ENCODE measurements at places on chromosomes 16 and 17.

DNA sequence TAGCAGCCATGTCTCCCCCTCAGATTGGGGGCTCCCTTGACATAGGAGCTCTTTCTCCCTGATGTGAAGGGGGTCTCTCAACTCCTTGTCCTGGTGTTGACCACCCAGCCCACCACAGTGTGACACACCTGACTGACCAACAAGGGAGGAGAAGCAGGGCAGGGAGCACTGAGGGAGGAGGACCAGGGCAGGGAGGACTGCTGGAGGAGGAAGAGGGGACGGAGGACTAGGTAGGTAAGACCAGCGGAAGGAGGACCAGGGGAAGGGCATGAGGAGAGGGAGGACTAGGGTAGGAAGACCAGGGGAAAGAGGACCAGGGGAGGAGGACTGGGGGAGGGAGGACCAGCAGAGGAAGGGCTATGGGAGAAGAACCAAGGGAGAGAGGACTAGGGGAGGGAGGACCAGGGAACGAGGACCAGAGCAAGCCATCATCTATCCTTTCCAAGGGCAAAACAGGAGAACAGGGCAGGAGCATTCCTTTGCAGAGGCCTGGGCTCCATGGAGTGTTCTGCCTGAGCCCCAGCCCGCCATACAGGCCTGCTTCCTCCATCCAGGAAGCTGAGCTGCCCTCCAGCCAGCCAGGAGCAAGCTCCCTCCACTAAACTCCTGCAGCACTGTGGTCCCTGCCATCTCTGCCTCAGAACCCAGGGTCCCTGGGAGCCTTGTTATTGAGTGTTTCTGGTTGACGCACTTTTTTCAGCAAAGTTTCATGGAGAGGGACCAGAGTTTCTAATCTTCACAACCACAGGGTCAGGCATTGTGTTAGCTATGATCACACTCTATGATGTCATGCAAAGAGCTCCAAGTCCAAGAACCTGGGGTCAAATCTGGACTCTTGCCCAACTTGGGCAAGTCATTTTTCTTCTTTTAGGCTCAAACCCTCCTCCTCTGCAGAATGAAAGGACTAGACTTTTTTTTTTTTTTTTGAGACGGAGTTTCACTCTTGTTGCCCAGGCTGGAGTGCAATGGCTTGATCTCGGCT, 15.4 kb upstream of the KRT17 start:
- DNase-seq, result no peak

DNA sequence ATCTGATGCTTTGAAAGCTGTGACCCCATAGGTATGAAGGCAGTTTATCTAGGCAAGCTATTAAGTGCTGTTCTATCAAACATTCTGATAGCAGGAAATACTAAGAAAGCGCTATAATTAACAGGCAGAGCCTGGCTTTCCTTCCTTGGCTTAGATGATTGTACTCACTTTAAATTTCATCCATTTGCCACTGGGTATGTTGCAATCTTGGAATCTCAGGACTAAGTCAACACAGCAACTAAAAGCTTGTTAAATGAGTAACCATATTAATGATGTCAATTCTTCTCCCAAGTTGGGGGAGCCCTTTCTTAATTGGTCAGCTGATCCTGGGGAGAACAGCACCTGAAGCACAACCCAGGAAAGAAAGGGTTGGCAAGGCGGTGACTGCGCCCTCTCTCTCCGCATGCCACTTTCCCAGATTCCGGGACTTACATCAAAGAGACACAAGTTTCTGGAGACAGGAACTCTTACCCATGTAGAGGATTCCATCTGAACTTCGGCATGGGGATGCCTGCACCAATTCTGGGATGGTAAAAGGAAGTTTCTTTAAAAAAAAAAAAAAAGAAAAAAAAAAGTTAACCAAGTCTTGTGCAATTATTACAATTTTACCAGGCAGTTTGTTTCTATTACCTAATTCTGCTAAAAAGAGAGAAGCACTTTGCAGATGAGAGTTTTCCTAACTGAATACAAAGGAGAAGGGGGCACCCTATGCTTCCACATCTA, 54.4 kb upstream of the ICAM2 start:
- no peak for DNase-seq

GRCh38 chr17:48543107-48543853, 1.6 kb downstream of the HOXB2 start:
- DNase-seq, result no peak

DNA sequence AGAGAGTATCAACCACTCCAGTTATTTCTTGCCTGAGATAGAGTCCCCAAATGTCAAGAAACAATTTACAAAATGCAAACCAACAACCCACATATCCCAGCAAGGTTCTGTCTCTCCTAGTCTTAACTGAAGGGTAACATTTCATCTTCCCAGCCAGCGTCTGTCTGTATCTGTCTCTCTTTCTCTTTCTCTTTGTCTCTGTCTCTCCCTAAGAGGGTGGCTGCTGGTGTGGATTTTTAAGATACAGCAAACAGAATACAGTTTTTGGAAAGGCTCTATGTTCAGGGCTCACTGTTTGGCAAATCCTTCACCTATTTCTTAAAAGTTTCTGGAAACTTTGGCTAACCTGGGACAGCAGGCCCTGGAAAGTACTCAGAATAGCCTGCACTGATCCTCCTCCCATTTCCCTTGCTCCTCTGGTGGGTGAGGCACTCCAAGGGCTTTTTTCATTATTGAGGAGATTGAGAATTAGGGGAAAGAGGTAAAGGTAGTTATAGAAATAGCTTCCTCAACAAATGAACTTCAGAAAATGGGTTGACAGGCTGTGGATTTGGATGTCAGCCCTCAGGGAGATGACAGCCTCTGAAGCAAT, 6.2 kb downstream of the HOXB4 start:
- DNase-seq, result no peak

DNA sequence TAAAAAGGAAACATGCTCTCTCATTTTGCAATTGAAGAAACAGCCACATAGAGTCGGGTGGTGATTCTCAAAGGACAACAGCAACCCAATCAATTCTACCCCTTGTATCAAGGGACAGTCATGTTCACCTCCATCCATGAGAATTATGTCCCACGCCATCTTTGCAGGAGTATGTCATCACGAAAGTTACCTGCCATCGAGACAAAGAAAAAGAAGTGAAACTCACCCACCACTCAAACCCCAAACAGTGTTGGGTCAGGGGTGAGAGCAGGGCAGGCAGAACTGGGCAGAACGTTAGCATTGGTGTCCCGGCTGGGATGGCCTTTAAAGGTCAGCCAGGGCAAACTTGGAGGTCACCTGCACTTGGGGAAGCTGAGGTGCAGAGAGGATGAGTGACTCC, 24.2 kb upstream of the HNF1B start:
- no peak for DNase-seq

DNA sequence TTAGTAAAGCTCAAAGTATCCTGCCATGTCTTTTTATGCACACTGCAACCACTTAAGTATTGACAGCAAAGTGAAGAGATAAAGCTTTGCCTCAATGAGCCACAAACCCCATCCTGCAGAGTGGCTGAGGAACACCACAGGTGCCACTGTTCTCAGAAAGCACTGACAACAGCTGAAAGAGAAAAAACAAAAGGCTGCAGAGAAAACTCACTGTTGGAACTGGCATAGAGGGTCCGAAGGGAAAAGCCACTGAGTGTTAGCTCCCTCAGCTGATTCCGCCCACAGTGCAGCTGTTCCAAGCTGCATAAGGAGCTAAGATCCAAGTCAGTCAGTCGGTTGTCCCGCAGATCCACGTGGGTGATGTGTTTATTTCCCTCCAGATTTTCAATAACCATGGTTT, 48.3 kb downstream of the PHLPP2 start:
- no peak for DNase-seq

DNA sequence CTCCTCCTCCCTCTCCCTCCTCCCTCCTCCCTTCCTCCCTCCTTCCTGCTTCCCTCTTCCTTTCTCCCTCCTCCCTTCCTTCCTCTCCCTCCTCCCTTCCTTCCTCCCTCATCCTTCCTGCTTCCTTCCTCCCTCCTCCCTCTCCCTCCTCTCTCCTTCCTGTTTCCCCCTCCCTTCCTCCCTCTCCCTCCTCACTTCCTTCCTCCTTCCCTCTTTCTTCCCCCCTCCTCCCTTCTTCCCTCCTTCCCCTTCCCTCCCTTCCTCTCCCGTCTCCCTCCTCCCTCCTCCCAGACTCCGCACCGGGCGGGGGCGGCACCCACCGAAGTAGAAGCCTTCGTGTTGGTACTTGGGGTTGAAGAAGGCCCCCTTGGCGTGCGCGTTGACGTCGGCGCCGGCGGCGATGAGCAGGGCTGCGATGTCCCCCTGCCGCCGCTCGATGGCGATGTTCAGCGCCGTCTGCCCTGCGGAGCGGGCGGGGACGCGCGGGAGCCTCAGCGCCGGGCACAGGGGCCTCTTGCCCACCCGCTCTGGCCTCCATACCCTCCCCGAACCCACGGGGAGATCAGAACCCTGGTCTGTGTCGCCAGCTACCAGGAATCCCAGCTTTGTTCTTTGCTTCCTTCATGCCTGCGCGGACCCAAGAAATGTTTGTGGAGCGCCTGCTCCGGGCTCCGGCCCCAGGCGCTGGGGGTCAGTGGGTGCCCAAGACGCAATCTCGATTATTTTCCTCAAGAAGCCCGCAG, 22.2 kb downstream of the TRPV3 start:
- peak; percentile 69 for DNase-seq

GRCh38 chr16:79792664-79793351, 192.3 kb upstream of the MAF start:
- no peak for DNase-seq

- no peak for DNase-seq
These were observed 5.4 kb upstream of the CSNK1D start for GRCh38 chr17:82278786-82279391.

DNA sequence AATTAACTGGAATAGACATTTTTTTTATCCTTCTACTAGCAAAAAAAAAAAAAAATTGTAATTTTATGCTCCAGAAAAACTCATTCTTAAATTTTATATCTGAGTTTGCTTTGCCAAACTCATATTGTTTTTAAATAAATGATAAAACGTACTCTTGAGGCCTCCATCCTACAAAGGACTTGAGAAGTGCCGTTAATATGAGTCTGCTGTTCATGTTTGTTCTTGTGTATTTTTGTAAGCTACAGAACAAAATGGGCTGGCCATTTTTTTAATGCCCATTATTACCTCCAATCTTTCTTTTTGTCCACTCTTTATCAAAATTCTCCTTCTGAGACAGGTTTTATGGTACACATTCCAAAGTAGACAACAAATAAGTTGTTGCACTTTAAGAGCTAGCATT, 643.5 kb upstream of the SOX9 start:
- DNase-seq, result no peak

GRCh38 chr17:44842748-44843147, 4.9 kb upstream of the HIGD1B start:
- no peak for DNase-seq

DNA sequence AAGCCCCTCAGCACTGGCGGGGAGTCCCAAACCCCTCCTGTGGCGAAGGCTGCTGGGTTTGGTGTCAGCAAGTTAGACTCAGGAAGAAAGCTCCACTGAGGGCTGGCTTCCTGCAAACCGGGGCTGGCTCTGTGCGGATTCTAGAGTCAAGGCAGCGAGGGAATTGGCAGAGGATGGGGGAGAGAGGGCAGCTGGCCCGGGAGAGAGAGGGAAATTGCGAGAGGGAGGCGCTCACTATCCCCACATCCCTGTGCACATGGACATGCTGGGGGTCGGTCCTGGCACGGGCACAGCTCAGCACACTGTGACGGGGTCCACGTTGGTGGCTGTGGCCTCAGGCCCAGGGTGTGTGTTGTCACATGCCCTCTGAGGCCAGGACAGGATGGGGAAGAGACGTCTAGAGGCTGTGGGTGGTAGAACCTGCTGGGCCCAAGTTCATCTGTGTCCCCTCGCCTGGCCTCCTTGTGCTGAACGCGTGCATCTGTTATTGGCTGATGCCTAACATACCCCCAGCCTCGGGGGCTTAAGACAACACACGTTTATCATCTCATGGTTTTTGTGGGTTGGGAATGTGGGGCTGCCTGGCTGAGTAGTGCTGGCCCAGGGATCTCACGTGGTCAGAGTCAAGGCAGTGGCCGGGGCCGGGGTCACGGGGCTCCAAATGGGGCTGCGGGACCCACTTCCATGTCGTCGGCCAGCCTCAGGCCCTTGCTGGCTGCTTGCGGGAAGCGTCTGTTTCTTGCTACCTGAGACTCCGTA, 16.7 kb upstream of the JPH3 start:
- no peak for DNase-seq

DNA sequence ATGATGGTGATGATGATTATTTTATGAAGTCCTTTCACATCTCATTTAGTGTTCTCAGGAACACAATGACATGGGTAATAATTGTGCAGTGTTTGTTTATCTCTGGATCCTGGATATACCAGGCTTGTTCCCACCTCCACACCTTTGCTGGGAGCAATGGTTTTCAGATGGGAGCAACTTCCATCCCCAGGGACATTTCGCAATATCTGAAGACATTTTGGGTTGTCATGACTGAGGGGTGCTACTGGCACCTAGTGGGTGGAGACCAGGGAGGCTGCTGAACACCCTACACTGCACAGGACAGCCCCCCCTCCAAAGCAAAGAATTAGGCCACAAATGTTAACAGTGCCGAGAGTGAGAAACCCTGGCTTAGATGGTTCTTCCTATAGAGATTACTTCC, 13.5 kb upstream of the SALL1 start:
- no peak for DNase-seq

- DNase-seq, result peak; percentile 45
These were observed at the start of gene CCDC57 for GRCh38 chr17:82212331-82213250. Gene CCDC57 (minus strand): TSS chr17:82212842. CDS start chr17:82201944, 10,898 bp downstream.

DNA sequence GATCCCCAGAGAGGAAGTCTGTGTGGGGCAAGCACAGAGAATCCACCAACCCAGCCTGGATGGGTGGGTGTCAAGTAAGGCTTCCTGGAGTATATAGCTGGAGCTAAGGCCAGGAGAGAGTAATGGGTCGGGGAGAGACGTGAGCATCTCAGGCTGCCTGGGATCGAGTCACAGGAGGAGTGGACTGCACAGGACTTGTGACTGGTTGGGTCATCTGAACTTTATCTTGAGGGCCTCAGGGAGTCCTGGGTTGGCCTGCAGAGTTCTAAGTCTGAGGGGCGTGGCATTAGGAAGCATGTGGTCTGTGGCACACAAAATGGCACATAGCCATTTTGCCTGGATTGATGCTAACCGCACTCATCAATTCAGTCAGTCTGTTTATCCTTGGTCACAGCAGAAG, 1.5 kb downstream of the PLA2G15 start:
- DNase-seq, result no peak

DNA sequence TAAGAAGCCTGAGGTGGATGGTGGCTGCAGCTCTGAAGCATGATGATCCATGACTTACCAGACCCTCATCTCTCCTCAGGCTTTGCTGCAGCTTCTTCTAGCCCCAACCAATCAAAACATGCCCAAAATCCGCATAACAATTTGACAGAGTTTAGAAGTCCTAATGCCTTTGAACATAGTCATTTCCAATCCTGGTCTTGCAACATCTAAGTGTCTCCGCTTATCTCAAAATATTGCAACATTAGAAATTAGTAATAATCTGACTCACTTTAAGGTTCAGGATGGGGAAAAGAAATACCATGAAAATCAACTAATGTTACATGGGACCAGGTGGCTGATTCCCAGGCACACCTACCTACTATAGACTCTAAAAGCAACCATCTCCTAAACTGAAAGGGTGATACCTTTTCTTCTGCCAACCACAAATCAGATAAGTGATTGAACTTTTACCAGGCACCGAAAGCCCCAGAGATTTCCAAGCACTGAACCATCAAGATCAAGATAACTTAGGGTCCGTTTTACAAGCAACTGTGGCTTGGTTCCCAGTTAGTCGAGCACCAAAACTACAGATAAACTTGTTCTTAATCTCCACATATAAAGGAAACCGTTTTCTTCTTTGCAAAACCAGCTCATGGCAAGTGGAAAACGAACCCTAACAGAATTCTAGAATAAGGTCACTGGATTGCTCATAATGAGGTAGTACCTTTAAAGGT, 14.0 kb downstream of the ERN1 start:
- no peak for DNase-seq
